ENCODE measurements at places on chromosomes 2 and 18.

DNA sequence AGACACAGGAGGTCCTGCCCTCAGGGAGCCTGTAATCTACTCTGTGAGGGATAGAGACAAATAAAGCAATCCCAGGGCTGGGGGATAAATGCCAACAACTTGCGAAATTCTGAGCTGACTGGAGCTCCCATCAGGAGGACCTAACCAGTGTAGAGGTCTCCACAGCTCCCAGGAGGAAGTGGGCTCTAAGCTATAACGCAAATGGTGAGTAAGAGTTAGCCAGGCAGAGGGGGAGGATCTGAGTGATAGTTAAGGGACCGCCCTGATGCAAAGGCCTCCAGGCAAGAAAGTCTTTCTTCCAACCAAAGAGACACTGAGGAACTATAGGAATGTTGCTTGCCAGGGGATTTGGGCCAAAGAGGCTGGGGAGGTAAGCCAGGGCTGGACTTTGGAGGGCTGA, 16.0 kb upstream of the ZNF532 start:
- DNase-seq: no peak

DNA sequence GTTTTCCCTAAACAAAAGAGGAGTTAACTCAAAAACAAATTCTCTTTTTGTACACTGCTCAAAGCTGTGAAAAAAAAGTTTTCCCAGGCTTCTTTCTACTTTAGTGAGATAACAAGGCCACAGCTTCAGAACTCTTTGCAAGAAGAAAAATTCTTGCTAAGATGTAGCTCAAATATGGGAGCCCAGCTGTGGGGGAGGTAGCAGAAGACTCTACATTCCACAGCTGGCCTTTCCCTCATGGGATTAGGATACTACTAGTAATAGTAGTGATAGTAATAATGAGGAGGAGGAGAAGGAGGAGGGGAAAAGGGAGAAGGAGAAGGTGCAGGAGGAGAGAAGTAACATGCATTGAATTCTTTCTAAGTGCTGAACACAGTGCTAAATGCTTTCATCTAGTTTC, 19.2 kb upstream of the CERS6 start:
- DNase-seq: no peak

DNA sequence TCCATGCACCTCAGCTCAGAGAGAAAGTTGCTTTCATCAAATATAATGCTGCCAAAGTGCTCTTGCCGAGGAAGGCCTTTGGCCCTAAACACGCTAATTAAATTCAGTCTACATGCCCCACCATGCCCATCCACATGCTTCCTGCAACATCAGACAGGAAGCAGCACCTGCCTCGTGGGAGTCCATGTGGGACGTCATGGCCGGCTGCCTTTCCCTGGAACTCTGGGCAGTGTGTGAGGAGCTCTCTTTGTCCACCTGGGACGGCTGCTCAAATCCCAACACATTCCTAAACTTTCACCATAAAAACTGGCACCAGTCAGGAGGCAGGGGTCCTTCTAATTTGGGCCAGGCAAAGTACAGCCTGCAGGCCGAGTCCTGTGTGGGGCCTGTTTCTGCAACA, 23.1 kb downstream of the FAM178B start:
- DNase-seq: no peak

DNA sequence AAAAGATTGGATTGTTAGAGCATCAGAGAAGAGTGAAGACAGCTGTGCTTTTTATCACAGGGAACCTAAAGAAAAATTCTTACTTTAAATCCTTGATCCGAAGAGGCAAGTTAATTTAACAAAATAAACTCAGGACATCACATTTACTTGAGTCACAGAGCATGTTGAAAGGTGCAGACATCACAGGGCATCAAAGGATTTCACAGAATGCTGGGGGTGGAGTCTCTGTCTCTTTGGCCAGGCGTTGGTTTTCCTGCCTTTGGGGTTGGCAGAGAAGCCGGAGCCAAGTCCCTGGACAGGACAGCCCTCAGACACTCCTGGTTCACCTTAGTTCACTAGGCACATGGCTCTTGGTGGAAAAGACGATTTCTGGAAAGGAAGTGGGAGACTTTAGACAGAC, 56.3 kb downstream of the SH3RF3 start:
- no peak for DNase-seq

- DNase-seq: no peak
These were observed 72.2 kb upstream of the MFF start for GRCh38 chr2:227252831-227253230.

- peak; percentile 60 for DNase-seq
These were observed 265.3 kb upstream of the PKDCC start for GRCh38 chr2:41782306-41783158.

DNA sequence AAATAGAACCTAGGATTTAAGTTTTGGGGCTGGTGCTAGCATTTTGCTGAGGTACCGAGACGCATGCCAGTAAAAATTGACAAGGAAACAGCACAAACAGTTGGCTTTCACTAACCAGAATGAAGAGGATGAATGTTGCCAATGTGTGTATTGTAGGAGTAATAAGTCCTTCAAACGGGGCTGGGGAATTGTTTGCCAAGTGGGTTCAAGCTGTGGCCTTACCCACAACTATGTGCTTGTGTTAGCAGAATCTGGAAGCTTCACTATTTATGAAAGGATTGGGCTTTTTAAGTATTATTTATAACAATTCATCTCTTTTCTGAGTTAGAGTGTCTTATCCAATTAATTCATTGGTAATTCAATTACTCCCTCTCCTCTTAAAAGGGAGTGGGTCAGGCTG, 15.0 kb upstream of the KIF5C start:
- no peak for DNase-seq

- no peak for DNase-seq
These were observed 15.0 kb downstream of the SLC3A1 start for GRCh38 chr2:44290261-44290660.

DNA sequence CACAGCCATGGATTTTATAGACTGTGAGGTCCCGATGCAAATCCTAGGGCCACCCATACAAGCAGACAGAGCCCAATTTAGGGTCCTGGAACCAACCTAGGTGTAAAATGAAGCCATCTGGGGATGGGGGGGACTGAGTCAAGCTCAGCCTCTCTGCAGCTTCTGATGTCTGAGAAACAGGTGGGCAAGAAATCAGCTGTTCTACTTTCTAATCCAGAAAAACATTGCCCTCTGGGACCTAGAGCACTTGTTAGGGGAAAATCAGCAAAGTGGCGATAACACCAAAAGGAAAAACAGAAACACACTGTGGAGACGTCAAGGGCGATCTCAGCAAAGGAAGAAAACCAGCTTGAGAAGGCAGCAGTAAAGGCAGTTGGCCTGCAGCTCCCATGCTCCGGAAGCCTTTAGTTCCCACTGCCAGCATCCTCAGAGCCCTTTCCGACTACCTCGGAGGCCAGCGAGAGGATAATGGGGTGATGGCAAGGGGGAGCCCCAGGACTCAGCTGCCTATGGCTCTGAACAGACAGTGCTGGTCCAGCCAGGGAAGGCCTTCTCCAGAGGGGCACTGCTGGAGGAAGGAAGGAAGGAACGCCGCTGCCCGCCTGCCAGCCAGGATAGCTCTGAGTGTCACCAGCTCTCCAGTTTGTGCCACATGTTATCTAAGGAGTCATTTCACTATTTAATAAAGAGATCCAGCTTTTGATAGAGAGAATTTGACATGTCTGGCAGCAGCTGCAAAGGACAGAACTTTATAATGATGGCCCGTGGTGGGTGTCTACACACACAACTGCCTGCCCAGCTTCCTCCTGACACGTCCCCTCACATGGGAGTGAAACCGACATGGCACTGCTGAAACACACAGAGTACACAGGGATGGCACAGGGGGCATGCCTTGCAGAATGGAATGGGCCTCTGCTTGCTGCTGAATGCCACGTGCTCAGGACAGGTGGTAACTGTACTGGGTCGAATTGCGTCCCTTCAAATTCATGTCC, 37.7 kb downstream of the HS1BP3 start:
- no peak for DNase-seq

- no peak for DNase-seq
These were observed 19.7 kb upstream of the TMEM17 start for GRCh38 chr2:62525549-62526269.

- no peak for DNase-seq
These were observed 8.9 kb downstream of the GDF7 start for GRCh38 chr2:20675701-20676352.

- no peak for DNase-seq
These were observed 492.5 kb upstream of the SPHKAP start for GRCh38 chr2:228673876-228674554.

DNA sequence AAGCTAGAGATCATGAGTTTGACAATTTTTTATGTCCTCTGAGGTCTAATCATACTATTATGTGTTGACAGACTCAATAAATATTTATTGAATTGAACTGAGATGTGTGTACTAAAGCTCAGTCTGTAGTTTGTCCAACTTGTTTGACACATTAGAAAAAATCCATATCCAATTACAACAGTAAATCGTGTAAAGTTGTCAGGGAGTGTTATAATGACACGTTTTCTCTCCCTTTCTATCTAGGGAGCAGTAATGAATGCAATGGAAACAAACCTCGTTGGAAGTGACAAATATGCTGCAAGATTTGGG, 28.4 kb downstream of the ITGA4 start:
- no peak for DNase-seq

DNA sequence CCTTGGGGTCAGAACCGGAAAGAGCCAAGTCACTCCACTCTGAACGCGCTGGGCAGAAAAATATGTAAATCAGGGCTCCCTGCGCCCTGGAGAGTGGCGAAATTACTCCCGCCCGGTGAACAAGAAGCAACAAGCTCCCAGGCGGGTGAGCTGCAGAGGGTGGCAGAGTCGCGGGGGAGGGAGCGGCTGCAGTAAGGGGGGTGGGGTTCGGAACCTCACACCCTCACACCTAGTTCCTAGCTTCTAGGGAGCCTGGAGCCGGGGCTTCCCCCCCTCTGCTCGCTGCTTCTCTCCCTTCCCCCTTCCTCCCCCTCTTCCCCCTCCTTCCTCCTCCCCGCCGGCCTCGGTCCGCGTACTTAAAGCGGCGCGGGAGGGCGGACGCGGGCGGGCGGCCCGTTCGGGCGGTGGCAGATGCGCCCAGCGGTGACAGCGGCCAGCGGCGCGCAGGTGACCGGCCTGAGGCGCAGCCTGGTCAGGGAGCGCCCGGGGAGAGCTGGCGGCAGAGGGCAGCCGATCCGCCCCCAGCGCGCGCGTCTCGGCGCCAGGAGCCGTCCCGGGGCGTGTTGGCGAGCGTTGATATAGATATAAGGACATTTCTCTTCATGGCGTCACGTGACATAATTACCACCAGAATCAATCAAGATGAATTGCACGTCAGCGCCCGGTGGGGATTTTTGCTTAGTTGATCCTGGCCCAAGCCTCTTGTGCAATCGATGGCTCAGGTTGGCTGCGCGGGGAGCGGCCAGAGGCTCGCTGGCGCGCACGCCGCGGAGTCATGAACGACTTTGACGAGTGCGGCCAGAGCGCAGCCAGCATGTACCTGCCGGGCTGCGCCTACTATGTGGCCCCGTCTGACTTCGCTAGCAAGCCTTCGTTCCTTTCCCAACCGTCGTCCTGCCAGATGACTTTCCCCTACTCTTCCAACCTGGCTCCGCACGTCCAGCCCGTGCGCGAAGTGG, at the start of gene HOXD11:
HOXD11 (plus strand) TSS at position 700 of the 959 bp plus-strand sequence; CDS start at position 776, 76 bp downstream.
- DNase-seq: peak; percentile 40

GRCh38 chr2:142065700-142066099, 65.1 kb downstream of the LRP1B start:
- no peak for DNase-seq

- no peak for DNase-seq
These were observed 198.7 kb upstream of the SALL3 start for GRCh38 chr18:78780719-78781600.

Data from SK-N-DZ (cell line).